Vagina (tissue), 2 donors: ENCODE measurements at places on chromosomes 3 and 15. TPM values are rescaled to one million over a fixed set of nuclear protein-coding genes. Genes with fewer than 3 reads are reported as not detected.

GRCh38 chr3:10315101-10315500, 5.8 kb downstream of the SEC13 start:
- no peak for DNase-seq

GRCh38 chr3:182023843-182024242, 312.1 kb downstream of the SOX2 start:
- DNase-seq = no peak

GRCh38 chr3:153894857-153895256, 226.3 kb upstream of the ARHGEF26 start:
- DNase-seq = no peak

DNA sequence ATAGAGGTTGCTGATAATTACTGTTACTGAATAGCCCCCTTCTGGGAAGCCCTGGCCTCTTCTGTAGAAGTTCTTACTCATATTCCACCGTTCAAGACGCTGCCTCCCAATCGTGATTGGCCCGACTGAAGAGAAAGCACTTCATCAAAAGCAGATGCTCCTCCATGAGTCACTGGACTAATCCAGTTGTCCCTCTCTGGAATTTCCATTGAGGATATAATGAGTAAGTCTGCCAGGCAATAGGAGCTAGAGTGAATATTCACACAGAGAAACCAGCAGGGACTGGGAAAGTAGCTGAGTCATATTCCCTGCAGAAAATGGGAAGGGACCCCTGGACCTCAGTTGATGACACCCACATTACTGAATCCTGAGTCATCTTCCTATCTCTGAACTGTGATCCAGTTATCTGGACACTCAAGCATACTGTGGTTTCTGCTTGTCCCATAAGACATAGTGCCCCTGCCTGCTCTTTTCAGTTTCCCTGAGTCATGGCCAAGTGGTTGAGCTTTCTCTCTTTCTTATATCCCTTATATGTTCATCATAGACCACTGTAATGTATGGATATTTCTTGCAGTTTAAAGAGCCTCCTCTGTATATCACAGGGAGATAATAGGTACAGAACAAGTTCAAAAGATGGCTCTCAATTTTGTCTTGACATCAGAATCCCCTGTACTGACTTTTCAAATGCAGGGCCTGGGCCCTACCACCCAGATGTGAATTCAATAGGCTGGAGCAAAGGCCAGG, 151.2 kb upstream of the CDIN1 start:
- no peak for DNase-seq

- DNase-seq = no peak
Measured at GRCh38 chr3:114445233-114445632, 151.4 kb downstream of the TIGIT start.

The THRB gene
- total RNA-seq = 22.8 TPM

The TMEM158 gene
- total RNA-seq = 1.2 TPM

The GABRA5 gene
- not detected for total RNA-seq

The PRR20G gene
- not detected for total RNA-seq

The SHISA5 gene
- total RNA-seq = 133 TPM
